ENCODE measurements at places on chromosomes 5 and 9.

- DNase-seq, result no peak
Observed at GRCh38 chr9:124010665-124011321, 775 bp upstream of the LHX2 start.

DNA sequence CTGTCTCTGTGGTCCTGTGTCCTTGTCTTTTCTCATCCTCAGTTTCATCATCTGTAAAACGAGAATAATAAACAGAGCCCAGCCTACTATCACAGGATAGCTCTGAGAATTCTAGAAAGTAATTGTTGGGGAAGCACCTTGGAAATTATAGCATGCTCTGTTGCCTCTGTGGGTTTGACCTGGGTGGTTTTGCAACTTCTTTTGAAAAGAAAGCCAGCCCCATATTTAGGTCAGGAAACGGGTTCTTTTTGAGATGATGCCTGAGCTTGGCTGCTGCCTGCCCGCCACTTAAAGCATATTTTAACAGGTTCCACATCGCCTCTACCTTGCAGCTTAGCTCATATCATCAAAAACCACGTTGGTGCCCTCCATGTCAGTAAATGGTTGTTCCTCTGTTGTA, 111.1 kb downstream of the TLR4 start:
- no peak for DNase-seq

DNA sequence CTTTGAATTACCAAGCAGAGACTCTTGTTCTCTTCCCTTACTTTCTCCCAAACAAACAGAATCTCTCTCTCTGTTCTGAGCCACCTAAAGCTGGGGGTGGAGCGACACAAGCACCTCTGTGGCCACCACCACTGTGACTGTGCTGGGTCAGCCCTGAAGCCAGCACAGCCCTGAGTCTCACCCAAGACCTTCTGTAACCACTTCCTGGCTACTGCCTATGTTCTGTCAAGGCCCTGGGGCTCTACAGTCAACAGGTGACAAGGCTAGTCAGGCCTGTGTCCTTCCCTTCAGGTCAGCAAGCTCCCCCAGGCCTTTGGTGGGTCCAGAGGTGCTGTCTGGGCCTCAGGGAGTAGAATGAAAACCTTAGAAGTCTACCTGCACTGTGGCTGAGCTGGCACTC, 26.1 kb upstream of the SLC28A3 start:
- DNase-seq, result no peak

GRCh38 chr5:97919719-97920118, 736.7 kb upstream of the RIOK2 start:
- no peak for DNase-seq

DNA sequence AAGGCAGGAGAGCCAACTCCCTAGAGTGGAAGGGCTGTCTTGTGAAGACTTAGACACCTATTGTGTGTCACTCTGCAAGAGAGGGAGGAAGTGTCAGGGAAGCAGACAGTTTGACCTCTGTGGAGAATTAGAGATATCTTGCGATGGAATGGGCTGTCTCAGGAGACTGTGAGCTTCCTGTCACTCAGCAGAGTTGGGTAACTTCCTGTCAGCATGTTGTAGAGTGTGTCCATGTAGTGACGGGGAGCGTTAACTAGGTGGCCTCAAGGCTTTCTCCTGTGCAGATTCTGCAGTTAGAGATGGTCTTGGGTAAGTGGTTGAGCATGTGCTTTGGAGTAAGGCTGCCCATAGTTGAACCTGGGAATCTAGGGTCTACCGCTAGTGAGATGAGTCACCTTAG, 136.5 kb downstream of the KIF4B start:
- DNase-seq, result no peak

DNA sequence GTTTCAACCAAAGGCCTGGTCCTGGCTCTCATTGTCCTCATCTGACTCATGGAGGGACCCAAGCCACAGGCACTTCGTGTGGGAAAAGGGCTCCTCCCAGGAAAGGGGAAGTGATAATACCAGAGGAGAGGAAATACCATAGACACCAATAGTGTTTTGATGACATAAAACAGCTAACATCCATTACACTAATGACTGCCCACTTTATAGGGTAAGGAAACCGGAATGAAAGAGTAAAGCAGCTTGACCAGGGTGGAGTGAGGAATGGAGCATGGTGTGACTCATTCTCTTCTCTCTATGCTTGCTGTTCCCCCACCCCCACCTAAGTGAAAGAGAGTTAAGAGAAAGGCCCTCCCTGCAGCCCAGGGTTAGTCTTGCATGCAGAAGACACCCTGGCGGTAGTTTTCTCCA, 67.4 kb upstream of the HRH2 start:
- DNase-seq, result no peak

DNA sequence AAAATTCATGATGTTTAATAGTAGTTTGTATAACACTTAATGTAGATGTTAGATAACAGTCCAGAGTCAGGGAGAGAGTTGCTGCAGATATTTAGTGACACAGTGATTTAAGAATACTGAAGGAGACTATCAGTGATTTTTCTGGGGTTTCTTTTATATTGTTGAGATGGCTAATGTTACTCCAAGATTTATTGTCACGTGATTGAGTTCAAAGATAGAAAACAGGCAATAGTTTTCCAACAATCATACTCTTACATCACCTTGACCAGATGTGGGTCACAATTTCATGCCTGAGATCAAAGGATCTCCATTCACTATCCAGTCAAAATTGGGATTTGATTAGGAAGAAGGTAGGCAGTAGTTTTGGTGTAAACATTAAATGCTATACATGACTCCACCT, 580.0 kb upstream of the ARRDC3 start:
- DNase-seq, result no peak

DNA sequence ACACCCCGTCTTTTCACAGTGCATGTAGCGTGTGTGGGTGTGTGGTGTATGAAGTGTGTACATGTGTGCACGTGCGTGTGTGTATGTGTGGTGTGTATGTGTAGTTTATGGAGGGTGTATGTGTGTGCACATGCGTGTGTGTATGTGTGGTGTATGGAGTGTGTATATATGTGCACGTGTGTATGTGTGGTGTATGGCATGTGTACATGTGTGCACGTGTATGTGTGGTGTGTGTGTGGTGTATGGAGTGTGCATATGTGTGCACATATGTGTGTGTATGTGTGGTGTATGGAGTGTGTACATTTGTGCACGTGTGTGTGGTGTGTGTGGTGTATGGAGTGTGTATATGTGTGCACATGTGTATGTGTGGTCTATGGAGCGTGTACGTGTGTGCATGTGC, 13.2 kb downstream of the MYMK start:
- no peak for DNase-seq

GRCh38 chr5:174431504-174431903, 292.9 kb upstream of the MSX2 start:
- DNase-seq, result no peak

GRCh38 chr5:154345255-154345952, 100.4 kb upstream of the SAP30L start:
- DNase-seq, result no peak

- no peak for DNase-seq
Observed at GRCh38 chr9:4815381-4815956, 22.7 kb downstream of the RCL1 start.

DNA sequence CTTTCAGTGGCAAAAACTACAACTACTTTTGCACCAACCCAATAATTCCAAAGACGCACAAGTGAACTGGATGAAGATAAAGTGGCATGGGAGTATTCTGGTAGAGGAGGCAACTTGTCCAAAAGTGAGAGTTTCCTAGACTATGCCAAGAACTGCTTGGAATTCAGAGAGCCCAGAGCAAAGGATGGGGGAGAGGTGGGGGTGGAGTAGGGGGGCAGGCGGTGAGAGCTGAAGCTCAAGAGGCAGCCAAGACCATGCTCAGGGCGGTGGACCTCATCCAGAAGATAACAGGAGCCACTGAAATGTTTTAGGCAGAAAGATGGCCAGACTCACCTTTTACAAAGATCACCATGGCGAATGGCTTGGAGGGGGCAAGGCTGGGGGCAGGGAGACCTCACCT, 242.5 kb downstream of the SEC61B start:
- no peak for DNase-seq

GRCh38 chr5:132182359-132183040, 45.2 kb downstream of the P4HA2 start:
- no peak for DNase-seq

DNA sequence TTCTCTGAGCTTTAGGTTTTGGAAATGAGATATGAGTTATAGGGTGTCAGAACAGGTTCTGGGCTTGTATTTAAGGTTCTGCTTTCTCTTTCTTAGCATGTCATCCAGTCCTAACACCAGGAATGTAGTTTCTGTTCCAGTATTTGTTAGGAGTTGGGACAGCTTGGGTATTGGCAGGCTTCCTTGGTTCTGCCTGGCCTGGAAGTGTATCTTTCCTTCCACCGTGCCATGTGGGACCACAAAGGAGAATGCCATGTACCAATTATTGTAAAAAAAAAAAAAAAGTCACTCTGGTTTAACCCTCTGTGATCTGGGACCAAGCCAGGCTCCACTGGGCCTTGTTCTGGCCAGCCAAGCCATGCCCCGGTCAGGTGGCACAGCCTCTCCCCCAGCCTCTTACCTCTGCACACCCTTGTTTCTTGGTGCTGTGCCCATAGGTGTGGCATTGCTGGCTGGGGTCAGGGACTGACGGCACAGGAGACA, 47.8 kb downstream of the ARHGAP26 start:
- no peak for DNase-seq

- DNase-seq, result no peak
Observed at GRCh38 chr5:110752953-110753352, 14.1 kb downstream of the SLC25A46 start.

Data from hippocampal formation (tissue), 2 donors.